Fibroblast of lung (primary cell): ENCODE measurements at places on chromosomes 7 and 10. TPM values are rescaled to one million over a fixed set of nuclear protein-coding genes. Genes with fewer than 3 reads are reported as not detected.
A peak's percentile ranks its signal among the peaks of the same experiment; 100 is the strongest.

DNA sequence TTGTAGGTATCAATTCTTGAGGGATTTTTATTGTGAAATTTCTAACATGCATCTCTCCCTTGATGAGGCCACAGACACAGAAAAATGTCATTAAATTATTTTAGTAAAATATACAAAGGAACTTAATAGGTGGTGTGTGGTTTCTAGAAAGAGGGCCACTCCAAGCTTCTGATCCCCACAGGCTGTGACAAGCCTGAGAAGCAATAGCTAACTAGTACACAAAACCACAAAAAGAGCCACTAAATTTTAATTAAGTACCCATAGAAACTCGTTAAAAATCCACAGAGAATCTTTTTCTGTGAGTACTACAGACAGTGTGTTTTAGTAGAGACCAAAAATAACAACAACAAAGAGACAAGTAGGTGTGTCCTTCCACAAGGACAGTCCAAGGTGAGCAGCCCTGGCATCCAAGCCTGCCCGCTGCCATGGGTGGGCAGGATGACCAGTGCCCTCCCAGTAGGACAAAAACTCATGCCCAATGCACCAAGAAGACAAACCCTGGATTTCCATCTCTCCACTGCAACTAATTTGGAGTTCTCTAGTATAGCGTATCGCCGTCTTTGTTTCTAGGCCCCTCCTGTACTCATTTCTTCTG lies 81.0 kb downstream of the RNF216 start:
- peaks cover 26% of the 10 kb centered on the region for H3K4me1 ChIP-seq
- H3K36me3 ChIP-seq = peaks cover 3% of the 10 kb centered on the region
- H3K27ac ChIP-seq = no peak overlapping the region
- DNase-seq = no peak
- no peak overlapping the region for H3K4me3 ChIP-seq

DNA sequence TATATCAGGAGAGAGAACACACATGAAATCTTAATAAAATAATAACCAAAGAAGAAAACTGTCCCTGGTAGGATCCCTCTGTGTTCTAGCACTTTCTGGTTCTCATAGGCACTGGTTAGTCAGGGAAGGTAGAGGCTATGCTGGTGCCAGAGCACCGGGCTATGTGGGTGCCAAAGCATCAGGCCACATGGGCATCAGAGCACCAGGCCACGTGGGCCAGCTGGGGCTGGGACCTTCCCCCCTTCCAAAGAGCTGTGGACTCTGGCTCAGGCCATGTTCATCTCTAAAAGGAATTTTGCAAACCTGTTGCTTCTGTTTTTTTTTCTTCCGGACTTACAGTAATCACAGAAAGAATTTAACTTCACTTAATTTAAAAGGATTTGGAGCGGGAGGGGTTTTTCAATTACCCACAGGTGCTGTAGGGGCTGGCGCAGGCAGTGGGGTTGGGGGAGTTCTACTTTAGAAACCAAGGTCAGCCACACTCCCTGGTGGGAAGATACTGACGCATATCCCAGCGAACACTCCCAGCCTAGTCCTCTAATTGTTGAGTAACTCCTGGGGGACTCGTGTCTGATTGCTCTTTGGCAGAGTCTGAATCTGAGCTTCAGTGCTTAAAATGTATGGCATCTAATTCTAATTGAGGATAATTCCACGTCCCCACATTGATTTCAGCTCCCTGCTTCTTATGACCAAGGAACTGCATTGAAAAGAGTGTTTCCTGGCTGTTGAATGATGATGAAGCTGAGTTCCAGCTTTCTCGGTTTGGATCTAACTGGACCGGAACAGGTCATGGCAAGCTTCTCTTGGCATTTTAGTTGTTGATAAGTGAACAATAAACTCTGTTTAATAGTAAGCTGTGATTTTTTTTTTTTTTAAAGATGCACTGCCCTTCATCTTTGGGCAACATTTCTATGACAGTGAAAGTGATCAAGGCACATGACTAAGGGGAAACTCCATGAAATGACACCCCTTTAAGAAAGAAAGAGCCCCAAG lies 110.7 kb upstream of the FZD8 start:
- H3K4me1 ChIP-seq = no peaks in the 10 kb centered on the region
- no peaks in the 10 kb centered on the region for H3K27me3 ChIP-seq
- H3K4me3 ChIP-seq = no peak overlapping the region
- no peaks in the 10 kb centered on the region for H3K36me3 ChIP-seq
- H3K27ac ChIP-seq = no peak overlapping the region

The HECW1 gene
- total RNA-seq = 0.77 and 6.1 TPM in 2 replicates

DNA sequence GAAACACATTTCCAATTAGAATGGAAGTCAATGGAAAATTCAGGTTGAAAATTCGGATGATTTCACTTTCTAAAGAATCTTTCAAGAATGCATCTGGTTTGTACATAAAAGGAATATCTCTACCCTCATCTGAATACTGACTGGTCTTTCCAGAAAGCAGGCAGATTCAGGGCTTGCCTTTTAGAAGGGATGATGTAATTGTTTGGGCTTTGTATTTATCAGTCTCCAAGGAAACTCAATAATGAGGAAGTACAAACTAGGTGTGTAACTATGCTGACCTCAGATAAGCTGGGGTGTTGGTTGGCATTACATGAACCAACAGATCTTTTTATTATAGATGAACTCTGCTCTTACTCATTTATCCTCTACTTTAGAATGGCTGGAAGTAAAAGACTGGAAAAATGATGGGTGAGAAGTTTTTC lies 24.1 kb downstream of the PDLIM1 start:
- H3K4me1 ChIP-seq = peaks cover 3% of the 10 kb centered on the region
- no peaks in the 10 kb centered on the region for H3K27me3 ChIP-seq
- DNase-seq = peak; percentile 57
- H3K27ac ChIP-seq = peak overlapping the region; percentile 70

The TBX20 gene
- not detected in 2 replicates for total RNA-seq

GRCh38 chr7:1587738-1588137 lies 17.9 kb upstream of the PSMG3 start:
- H3K4me1 ChIP-seq = no peaks in the 10 kb centered on the region
- no peak for DNase-seq
- H3K27ac ChIP-seq = no peak overlapping the region
- no peaks in the 10 kb centered on the region for H3K36me3 ChIP-seq
- no peak overlapping the region for H3K4me3 ChIP-seq

GRCh38 chr7:92850516-92850915 lies 14.1 kb upstream of the CDK6 start:
- no peaks in the 10 kb centered on the region for H3K36me3 ChIP-seq
- no peak for DNase-seq
- H3K27ac ChIP-seq = no peak overlapping the region
- no peak overlapping the region for H3K4me3 ChIP-seq

DNA sequence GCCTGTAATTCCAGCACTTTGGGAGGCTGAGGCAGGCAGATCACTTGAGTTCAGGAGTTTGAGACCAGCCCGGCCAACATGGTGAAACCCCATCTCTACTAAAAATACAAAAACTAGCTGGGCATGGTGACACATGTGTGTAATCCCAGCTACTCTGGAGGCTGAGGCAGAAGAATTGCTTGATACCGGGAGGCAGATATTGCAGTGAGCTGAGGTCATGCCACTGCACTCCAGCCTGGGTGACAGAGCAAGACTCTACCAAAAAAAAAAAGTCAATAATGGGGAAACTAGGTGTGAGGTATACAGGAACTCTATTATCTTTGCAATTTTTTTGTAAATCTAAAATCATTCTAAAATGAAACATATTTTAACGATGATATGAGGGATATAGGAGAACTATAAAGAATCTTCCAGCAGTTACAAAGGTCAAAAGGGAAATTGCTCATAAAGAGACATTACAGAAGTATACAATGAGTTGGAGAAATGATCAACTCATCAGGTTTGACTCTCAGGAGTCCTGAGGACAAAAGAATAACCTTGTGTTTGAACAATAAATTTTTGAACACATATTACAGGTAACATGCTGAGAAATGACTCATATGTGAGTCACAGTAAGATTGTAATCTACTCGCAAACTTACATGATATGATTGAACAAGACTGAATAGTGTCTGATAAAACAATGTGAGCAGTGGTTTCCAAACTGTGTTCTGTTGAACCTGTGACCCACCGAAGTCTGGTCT lies 272.6 kb downstream of the FGFR2 start:
- H3K27ac ChIP-seq = no peak overlapping the region
- no peaks in the 10 kb centered on the region for H3K27me3 ChIP-seq
- H3K4me1 ChIP-seq = no peaks in the 10 kb centered on the region
- H3K4me3 ChIP-seq = no peak overlapping the region
- no peaks in the 10 kb centered on the region for H3K36me3 ChIP-seq

The XPNPEP1 gene
- 86.5 and 93.5 TPM in 2 replicates for total RNA-seq

- H3K4me3 ChIP-seq = no peak overlapping the region
- H3K4me1 ChIP-seq = no peaks in the 10 kb centered on the region
- H3K27ac ChIP-seq = no peak overlapping the region
- H3K27me3 ChIP-seq = no peaks in the 10 kb centered on the region
- DNase-seq = no peak
- H3K36me3 ChIP-seq = no peaks in the 10 kb centered on the region
These were observed 41.9 kb downstream of the IQUB start for GRCh38 chr7:123492485-123492884.

The ADIRF gene
- total RNA-seq = 119 and 142 TPM in 2 replicates

The PDZD8 gene
- total RNA-seq = 13.9 and 15.4 TPM in 2 replicates

DNA sequence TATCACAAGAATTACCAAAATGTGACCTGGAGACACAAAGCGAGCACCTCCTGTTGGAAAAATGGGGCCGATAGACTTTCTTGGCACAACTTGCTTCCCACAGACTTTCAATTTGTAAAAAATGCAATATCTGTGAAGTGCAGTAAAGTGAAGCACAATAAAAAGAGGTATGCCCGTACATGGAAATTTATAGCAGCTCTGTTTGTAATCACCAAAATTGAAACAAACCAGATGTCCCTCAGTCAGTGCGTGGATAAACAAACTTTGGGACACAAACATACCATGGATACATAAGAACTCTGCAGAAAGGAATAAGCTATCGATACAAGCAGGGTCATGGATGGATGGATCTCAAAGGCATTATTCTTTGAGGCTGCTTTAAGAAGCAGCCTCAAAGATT lies 33.6 kb downstream of the ARID5B start:
- H3K36me3 ChIP-seq = no peaks in the 10 kb centered on the region
- H3K4me3 ChIP-seq = no peak overlapping the region
- peak; percentile 51 for DNase-seq
- peaks cover 24% of the 10 kb centered on the region for H3K4me1 ChIP-seq
- no peak overlapping the region for H3K27ac ChIP-seq

DNA sequence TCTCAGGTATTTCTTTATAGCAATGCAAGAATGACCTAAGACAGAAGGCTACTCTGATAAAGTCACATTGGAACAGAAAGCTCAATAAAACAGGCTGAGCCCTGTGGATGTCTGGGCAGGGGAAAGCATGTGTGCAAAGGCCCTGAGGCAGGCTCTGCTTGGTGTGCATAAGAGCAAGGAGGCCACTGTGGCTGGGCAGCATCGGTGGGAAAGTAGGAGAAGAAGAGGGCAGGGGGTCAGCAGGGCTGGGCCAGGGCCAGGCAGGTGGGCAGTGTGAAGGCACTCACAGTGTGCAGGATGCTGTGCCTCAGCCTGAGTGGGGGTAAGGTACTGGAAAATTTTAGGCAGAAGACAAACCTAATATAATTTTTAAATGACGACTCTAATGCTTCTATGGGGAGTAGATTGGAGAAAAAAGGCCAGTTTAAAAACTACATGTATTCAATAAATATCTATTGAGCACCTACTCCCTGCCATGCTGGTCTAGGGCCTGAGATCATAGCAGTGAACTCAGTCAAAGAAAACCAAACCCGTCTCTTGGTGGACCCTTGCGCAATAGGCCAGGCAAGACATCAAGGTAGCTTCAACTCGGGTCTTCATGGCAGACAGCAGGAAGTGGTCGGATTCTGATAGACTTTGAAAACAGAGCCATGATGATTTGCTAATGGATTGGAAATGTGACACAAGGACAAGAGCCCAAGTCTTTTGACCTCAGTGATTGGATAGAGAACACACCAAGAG lies 572.3 kb downstream of the TCERG1L start:
- H3K4me3 ChIP-seq = no peak overlapping the region
- no peak for DNase-seq
- H3K4me1 ChIP-seq = no peaks in the 10 kb centered on the region

The ZNF467 gene
- total RNA-seq = 1.0 and 1.3 TPM in 2 replicates

DNA sequence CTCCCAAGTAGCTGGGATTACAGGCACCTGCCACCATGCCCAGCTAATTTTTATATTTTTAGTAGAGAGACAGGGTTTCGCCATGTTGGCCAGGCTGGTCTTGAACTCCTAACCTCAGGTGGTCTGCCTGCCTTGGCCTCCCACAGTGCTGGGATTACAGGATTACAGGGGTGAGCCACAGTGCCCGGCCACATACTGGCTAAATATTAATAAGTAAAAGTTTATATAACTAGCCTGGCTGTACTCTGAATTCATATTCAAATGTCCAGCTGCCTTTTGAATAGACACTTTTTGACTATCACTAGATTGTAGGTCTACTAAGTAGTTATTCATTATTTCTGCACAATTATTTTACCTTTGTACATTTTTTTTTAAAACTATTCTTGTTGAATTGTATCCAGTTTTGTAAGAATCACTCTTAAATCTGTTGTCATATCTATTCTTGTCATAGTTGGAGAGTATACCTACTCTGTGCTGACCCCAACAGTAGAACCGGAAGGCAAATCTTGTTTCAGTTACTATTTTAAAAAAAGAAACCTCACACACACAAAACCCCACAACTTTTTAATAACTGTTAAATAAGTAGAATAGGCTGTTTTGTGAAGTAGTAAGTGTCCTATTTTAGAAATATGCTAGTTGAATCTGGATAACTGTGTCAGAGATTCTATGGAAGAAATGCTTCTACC lies 29.6 kb downstream of the MINPP1 start:
- no peaks in the 10 kb centered on the region for H3K27me3 ChIP-seq
- no peaks in the 10 kb centered on the region for H3K36me3 ChIP-seq
- H3K4me1 ChIP-seq = peaks cover 8% of the 10 kb centered on the region
- H3K4me3 ChIP-seq = no peak overlapping the region

The TAS2R3 gene
- total RNA-seq = 1.3 and 2.8 TPM in 2 replicates

The MCM10 gene
- total RNA-seq = 0.51 and 0.83 TPM in 2 replicates

The HOXA7 gene
- total RNA-seq = 1.0 and 1.2 TPM in 2 replicates

GRCh38 chr7:209906-210305 lies 17.5 kb downstream of the FAM20C start:
- H3K4me3 ChIP-seq = no peak overlapping the region
- peaks cover 5% of the 10 kb centered on the region for H3K4me1 ChIP-seq
- DNase-seq = peak; percentile 56
- H3K27ac ChIP-seq = no peak overlapping the region
- H3K36me3 ChIP-seq = peaks cover 35% of the 10 kb centered on the region

The ZNF862 gene
- 8.0 and 10.9 TPM in 2 replicates for total RNA-seq

The TDRD1 gene
- 0.26 TPM in 1 of 2 replicates, not detected in the other for total RNA-seq

DNA sequence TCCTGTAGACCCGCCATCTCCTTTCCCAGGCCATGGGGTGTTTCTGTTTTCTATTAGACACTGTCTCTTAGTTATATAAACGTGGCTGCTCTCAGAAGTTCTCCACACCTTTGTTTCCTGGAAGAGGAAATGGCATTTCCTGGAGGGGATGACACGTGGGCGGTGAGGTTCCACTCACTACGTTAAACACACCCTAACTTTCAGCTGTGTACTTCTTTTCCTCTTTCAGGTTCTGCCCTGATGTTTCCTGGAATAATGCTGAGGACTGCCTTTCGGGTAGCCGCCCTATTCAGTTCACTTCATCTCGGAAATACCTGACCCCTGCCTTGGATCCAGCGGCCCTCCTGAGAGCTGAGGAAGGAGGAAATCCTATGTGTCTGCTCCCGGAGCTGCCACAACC lies 3.4 kb upstream of the PRKCQ start:
- no peak for DNase-seq
- H3K4me3 ChIP-seq = no peak overlapping the region
- peaks cover 8% of the 10 kb centered on the region for H3K27me3 ChIP-seq
- no peak overlapping the region for H3K27ac ChIP-seq
- no peaks in the 10 kb centered on the region for H3K36me3 ChIP-seq
